ENCODE measurements at places on chromosomes 6 and 20. TPM values are rescaled to one million over a fixed set of nuclear protein-coding genes. Genes with fewer than 3 reads are reported as not detected.

NDRG3 gene
- 17.3 TPM for total RNA-seq

TRIM38 gene
- total RNA-seq = 17.0 TPM

POU5F1 gene
- total RNA-seq = not detected

CALHM4 gene
- total RNA-seq = not detected

DYNLT2 gene
- total RNA-seq = 4.1 TPM

CLPSL1 gene
- total RNA-seq = not detected

CGAS gene
- 11.9 TPM for total RNA-seq

NOTCH4 gene
- 0.47 TPM for total RNA-seq

DNA sequence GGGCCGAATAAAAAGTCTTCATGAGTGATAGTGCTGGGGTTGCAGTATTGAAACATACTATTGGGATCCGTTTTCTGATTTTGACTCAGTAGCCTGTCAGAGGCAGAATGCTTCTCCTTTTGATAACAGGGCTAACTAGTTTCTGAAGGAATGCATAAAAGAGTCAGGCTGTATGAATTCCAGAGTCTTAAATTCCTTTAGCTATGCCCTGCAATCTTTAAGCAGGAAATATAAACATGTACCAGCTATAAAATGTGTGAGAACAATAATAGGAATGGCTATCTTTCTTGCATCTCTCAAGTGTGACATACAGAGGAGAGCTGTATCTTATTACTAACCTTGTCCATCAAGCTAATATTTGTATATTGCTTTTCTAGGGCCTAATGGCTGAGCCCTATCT lies 917.1 kb downstream of the KIF16B start:
- DNase-seq = no peak

GRCh38 chr6:43454696-43455530 lies 435 bp downstream of the DLK2 start:
- no peak for DNase-seq

GRCh38 chr6:111711476-111711875 lies 105.8 kb upstream of the TRAF3IP2 start:
- DNase-seq = no peak

DNA sequence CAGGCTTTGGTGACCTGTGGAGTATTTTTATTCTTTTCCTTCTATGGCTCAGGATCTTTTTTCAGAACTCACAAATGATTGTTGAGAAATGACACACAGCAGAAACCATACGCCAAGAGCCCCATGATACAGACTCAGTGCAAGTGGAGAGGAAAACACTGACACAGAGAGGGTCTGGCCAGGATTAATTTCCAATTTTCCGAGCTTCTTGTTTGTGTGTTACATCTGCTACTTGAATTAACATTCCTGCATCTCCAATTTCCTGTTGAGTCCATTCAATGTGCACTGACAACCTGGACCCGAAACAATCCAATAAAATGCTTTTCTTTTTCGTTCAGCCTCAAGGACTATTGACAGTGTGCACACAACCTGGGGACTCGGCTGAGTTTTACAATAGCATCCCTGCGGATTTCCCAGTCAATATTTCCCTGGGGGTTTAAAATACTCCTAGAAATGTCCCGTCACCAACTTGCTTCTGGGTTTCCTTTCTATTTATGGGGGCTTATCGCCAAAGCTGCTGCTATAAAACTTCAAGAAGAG lies 4.9 kb upstream of the MLN start:
- no peak for DNase-seq

DNA sequence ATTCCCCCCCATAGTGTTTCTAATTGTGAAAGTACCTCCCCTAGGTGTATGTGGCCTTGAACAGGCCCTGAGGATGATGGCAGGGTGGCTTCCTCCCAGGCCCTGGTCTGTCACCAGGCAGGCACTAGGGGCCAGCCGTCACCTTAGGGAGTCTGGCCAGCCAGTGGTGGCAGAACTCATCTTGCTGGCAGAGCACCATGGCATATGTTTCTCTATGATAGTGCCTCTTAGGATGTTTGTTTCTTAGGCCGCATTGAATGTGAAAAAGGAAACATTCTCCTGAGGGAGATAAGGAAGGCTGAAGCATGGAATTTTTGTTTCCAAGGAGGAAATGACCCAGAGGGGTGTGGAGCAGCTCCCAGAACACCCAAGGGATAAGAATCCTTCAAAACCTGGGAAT lies 45.2 kb upstream of the KLHL31 start:
- no peak for DNase-seq

DNA sequence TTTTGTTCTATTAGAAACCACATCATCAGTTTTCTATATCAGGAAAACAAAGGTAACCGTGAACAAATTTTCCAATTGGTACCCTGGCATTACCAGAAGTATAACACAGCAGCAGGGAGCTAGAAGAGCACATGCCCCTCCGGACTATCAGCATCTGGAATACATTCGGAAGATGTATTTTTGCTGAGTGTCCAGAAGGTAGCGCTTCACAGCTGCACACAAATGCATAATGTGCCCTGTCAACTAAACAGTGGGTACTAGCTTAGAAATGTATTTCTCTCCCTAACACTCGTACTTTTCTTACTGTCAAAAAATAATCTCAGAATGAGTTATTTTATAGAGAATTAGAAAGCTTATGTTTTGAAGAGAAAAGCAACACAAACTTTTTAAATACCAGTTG lies 77.6 kb downstream of the HUS1B start:
- DNase-seq = no peak

DNA sequence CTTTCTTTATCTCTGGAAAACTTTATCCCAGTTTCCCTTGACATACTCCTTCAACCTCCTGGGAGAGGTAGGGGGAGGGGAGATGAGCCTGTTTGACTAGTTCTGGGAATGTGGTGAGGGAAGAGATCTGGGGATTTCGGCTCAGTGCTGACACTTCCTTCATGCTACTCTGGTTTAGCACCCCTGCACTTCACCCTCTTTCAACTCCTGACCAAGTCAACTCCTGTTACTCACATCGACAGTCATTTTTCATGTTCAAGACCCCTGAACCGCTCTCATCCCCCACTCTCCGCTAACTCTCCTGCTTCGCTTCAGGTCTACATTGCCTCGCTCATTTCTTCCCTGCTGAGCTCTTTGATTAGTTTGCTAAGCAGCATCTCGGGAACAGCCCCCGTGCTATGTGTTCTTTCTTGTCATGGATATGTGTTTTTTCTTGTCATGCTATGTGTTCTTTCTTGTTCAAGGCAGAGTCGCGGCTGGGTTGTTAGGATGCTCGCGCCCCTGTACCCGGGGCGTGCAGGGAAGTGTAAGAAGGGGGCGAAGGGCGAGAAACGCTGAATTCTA lies 16.6 kb upstream of the TRIM27 start:
- peak; percentile 13 for DNase-seq

DNA sequence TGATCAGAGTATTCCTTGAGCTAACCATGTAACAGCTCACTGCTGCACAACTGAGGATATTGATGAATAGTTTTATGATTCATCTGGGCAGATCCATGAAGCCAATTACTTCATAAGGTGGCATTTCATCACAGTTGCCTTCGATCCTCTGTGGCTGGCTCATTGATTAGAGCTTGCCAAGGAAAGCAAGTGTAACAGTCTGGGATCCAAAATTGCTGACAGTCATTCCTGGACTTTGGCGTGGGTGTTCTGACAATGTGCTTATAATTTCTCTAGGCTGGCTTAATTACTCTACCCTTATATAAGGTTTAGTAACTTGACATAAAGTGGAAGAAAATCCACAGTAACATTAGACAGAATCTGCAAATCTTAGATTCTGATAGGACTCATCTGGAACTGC lies 551.3 kb upstream of the CDH4 start:
- DNase-seq = no peak

DNA sequence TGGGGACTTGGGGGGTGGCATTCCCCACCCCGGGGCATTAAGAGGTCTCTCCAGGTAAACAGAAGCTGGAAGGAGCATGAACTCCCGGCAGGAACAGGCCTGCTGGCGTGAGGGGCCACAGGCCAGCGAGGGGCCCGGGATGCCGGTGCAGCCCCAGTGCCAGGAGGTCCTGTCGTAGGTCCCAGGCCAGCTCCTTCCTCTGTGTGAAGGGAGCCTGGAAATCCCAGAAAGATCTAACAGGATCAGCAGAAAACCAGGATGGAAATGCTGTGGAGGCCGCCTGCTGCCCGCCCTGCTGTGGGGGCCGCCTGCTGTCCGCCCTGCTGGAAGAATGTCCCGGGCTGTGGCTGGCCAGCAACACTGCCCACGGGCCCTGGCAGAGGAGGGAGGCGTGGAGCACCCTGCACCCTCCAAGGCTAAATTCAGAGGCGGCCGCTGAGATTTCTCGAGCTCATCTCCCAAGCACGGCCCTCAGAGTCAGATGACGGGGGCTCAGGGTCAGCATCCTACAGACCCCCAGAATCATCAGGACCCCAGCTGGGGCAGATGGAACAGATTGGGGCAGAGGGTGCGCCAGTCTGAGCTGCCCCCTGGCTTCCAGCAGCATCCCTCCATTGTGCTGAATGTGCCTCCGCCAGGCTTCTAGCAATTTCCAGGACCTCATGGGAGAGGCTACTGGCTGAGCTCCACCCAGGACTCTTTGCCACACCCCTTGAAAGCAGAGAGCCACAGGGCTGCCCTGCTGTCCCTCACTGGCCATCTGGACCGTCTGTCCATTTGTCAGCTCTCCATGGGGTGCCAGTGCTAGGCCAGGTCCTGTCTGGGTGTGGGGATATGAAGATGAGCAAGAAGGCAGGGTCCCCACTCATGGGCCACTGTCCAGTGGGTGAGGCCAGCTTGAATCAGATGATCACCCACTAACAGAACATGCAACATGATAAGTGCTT lies 32.2 kb upstream of the SLCO4A1 start:
- no peak for DNase-seq

DNA sequence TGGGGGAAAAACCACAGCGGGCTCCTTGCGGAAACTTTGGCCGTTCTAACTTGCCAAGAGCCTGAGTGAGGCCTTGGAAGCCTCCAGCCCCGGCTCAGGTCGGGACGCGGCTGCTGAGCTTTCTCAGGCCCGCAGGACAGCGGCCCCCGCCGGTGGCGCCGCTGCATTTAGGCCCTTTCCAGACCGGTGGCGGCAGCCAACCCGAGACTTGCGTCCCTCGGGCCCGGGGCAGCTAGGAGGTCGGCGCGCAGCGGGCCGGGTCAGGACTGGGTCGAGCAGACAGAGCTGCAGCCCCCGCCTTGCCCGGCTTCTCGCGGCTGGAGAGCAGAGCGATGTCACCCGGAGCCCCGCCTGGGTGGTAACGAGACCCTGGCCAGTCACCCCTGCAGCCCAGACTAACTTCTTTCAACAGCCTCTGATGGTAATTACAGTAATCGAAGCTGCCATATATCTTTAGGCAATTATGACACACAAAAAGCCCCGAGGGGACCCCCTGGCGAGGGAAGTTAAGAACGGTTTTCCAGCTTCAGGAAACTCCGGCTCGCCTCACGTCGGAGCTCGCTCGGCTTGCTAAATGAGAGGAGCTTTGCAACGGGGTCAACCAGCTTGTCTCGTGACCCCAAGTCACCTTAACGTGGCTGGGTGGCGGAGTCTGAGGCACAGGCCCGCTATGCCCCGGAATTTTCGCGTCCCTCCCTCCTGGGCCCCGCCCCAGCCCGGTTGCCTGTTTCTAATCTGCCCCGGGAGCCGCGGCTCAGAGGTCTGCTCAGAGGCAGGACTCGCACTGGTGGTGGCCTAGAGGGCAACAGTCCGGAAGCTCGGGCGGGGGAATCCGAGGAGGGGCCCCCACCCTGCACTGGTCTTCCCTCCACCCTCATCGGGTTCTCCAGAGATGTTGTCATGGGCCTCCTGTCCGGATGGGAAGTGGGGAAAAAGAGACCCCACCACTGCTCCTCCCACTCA lies 3.0 kb downstream of the NR2E1 start:
- DNase-seq = no peak

- DNase-seq = no peak
These were observed 91.4 kb downstream of the EDN1 start for GRCh38 chr6:12381587-12381986.

- DNase-seq = no peak
These were observed 399.6 kb upstream of the SOX4 start for GRCh38 chr6:21193790-21194475.

DNA sequence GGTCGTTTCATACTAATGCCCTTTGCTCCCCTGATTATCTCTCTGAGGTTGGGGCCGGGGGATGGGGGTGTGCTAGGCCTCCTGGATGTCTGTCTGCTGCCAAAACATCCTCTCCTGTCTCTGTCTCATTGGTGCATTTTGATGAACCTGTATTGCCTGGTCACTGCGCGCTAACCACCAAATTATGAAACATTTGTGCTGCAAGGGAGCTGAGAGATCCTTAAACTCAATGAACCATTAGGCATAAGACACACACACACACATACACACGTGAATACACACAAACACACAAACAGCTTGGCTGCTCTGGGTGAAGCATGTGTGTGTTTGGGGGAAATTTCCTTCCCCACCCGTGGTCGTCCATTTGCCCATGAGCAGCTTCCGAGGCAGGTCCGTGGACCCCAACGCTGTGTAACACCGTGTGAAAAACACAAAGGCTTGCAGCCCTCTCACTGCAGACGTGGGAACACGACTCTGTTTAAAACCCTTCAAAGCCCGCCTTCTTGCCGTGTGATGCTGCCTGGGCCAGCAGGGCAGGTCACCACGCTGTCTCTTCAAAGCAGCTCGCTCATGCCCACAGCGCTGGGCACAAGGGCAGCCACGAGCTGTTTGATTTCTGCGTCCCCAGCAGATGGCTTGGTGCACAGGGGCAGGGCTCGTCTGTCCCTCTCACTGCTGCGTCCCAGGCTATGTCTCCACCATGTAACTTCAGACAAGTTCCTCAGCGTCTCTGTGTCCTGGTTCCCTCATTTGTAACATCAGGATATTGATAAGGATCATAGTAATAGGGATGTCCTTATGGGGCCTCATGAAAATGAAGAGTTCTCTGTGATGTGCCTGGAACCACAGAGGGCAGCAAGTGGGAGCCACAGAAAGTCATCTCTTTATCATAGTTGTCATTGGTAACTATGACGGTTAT lies 96.8 kb downstream of the CDH26 start:
- DNase-seq = no peak

DNA sequence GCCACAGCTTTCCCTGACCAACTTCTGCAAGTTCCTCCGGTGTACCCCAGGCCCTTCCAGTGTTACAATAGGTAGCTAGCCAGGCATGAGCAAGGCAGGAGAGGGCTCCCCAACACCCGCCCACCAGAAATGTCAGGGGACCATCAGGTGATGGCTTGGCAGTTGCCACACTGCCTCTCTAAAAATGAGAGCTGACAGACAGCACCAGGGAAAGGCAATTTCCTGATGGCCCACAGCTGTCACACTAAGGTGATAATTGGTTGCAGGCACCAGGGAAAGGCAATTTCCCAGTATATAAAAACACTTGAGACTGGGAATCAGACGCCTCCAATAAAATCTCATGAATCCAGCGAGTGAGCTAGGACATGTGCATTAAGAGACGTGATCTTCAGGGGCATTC lies 49.9 kb downstream of the PXDC1 start:
- DNase-seq = no peak
